ENCODE measurements at places on chromosomes 11 and 22.

GRCh38 chr11:112255067-112255720 lies 5.5 kb downstream of the PLET1 start:
- DNase-seq = peak; percentile 49

- DNase-seq = peak; percentile 98
These were observed 29.5 kb upstream of the MYH9 start for GRCh38 chr22:36417281-36417686.

GRCh38 chr11:45368697-45369096 lies 82.6 kb upstream of the SYT13 start:
- no peak for DNase-seq

- DNase-seq = peak; percentile 29
These were observed 62.9 kb upstream of the BID start for GRCh38 chr22:17836992-17837742.

DNA sequence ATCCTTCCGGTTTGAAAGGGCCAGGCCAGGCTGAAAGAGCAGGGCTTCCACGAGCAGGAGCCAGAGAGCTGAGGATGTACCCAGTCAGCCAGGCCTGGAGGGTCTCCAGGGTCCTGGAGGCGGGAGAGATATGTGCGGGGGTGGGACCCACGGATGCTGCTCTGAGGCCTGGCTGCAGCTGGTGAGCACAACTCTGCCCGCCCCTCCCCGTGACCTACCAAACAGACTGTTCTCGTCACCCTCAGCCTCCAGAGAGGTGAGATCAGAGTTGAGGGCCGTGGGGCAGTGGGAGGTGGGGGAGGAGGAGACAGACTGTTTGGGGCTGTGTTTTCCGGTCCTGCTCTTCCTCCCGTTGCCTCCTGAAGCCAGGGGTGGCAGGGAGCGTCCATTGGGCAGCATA lies 42.2 kb downstream of the TRIOBP start:
- no peak for DNase-seq

DNA sequence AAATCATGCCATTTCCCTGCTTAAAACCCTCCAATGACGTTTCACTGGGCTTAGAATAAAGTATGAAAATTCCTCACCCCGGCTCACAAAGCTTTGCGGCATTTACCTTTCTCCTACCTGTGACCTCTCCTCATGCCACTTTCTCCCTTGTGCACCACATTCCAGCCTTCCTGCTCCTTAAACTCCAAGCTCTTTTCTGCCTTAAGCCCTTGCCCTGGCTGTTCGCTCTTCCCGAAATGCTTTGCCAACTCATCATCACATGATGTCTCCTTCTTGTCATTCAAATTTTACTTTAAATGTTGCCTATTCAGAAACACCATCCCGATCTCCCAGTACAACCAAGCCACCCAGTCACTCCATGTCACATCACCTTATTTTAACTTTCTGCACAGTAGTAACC lies 2.0 kb downstream of the PLEKHA7 start:
- DNase-seq = no peak

DNA sequence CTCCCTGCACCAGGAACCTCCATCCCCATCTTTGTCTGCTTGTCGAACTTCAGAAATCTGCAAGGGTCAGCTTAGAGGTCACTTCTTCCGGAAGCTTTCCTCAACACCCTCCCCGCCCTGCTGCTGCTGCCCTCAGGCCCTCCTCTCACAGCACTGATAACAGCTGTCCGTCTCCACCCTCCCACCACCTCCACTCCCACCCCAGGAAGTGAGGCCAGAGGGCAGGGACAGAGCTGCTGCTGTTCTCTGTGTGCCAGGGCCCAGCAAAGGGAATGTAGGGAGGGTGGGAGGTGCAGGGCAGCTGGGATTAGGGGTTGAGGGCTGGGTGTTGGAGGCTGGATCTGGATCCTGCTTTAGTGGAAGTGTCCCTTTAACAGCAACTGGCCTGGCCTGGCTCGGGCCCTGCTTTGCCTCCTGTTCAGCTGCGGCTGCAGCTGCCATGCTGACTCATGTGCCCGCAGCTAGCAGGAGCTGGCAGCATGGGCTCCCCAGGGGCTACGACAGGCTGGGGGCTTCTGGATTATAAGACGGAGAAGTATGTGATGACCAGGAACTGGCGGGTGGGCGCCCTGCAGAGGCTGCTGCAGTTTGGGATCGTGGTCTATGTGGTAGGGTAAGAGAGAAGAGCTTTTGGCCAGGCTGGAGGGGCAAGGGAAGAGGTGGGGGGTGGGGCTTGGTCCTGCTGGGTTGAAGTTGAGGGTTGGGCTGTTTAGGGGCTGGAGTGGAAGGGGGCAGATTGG lies at the start of gene P2RX6:
P2RX6 (plus strand) TSS at position 440 of the 740 bp plus-strand sequence; CDS start at position 450, 10 bp downstream.
- no peak for DNase-seq

- DNase-seq = peak; percentile 31
These were observed 120.2 kb downstream of the METTL15 start for GRCh38 chr11:28228196-28228895.

- DNase-seq = no peak
These were observed 263.4 kb upstream of the DDI1 start for GRCh38 chr11:103773059-103773458.

GRCh38 chr11:79393362-79394043 lies 47.3 kb downstream of the TENM4 start:
- no peak for DNase-seq

GRCh38 chr11:22130462-22131053 lies 62.3 kb upstream of the ANO5 start:
- DNase-seq = peak; percentile 17

GRCh38 chr22:48700566-48701295 lies 1126.9 kb downstream of the BRD1 start:
- no peak for DNase-seq

GRCh38 chr11:60459345-60459744 lies 3.7 kb downstream of the MS4A1 start:
- DNase-seq = no peak

DNA sequence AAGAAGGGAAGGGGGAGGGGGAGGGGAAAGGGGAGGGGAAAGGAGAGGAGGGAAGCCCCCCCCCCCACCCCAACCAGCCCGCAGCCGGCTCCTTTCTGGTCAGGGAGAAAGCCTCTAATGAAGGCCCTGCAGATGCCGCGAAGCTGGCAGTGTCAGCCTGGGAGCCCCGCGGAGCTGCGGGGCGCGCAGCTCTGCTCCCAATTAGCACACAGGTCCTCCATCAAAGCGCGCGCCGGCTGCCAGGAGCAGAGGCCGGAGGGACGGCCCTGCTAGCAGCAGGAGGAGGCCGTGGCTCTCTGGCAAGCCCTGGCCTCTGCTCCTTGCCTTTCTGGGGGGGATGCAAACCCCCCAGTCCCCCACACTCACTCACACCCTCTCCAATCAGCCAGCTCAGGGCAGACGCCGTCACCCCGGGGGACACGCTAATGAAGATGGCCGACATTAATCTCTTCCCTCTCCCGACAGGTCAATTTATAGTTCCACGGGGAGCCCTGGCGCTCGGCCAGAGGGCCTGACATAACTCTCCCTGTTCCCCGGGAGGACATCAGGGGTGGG lies 70.5 kb upstream of the TCF20 start:
- no peak for DNase-seq

- no peak for DNase-seq
These were observed 47.7 kb upstream of the SMIM38 start for GRCh38 chr11:69108030-69108429.

DNA sequence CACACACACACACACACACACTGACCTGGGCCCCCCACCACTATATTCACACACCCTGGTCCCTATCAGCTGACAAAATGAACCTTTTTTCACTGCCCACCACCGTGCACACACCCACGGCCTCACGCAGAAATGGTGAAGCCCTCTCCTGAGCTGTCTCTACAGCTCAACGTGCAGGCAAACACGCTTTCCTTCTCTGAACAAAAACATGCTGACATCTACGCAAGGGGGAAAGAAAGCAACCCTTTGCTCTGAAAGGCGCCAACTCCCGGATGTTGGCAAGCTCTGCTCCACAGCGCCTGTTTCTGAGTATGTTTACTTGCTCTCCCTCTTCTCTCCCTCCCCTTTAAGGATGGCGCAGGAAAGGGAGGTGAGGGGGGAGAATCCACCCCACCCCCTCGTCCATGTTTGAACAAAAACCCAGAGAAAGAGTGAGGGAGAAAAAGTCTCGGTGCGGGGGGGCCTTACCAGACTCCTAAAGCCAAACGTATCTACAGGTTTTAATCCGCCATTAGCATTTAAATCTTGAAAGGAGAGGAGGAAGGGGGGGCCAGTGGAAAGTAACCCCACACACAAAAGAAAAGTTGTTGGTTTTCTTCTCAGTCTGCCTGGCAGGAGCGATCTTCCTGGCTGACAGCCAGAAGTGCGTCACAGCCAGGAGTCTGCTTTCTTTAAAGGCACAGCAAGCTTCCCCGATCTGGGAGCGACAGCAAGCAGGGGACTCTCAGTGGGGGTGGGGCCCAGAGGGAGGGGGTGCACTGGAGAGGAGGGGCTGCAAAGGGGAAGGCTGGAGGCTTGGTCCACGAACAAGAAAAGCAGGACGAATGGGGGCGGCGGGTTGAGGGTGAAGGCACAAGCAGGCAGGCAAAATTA lies 39.6 kb downstream of the NUMA1 start:
- peak; percentile 85 for DNase-seq

DNA sequence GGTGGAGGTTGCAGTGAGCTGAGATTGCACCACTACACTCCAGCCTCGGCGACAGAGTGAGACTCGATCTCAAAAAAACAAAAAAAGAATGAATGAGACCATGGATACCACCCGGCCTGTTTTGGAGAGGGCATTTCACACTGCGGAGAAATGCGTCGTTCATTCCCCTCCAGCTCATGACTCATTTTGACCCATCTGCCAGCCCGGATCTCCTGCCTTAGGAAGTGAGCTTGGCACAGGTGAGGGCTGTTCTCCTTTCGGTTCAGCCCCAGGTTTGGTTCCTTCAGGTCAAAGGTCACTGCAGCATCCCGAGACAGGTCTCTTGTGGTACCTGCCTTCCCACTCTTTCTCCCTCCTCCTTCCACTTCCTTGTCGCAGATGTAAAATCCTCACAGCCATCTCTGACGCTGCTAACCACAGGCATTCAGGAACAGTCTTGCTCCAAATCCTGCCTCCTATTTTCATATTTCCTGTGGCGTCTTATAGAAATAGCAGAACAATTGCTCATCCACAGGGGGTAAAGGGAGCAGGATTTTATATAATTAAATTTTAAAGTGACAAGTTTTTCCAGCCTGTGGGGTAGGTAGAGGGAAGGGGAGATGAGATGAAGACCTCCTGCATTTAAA lies 517.9 kb downstream of the NTM start:
- peak; percentile 86 for DNase-seq

- no peak for DNase-seq
These were observed 82.1 kb downstream of the KCNQ1 start for GRCh38 chr11:2526808-2527381.

- peak; percentile 73 for DNase-seq
These were observed 6.4 kb upstream of the ARFGAP3 start for GRCh38 chr22:42863349-42863961.

GRCh38 chr11:111699579-111700156 lies 66.5 kb downstream of the PPP2R1B start:
- no peak for DNase-seq

DNA sequence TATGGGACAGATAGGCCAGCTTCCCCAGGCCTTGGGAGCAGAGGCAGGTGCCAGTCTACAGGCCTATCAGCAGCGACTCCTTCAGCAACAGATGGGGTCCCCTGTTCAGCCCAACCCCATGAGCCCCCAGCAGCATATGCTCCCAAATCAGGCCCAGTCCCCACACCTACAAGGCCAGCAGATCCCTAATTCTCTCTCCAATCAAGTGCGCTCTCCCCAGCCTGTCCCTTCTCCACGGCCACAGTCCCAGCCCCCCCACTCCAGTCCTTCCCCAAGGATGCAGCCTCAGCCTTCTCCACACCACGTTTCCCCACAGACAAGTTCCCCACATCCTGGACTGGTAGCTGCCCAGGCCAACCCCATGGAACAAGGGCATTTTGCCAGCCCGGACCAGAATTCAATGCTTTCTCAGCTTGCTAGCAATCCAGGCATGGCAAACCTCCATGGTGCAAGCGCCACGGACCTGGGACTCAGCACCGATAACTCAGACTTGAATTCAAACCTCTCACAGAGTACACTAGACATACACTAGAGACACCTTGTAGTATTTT lies 26.6 kb upstream of the L3MBTL2 start:
- DNase-seq = no peak

GRCh38 chr11:116901211-116901610 lies 63.8 kb upstream of the APOA1 start:
- no peak for DNase-seq

GRCh38 chr11:113715273-113715672 lies 9.2 kb upstream of the TMPRSS5 start:
- no peak for DNase-seq

DNA sequence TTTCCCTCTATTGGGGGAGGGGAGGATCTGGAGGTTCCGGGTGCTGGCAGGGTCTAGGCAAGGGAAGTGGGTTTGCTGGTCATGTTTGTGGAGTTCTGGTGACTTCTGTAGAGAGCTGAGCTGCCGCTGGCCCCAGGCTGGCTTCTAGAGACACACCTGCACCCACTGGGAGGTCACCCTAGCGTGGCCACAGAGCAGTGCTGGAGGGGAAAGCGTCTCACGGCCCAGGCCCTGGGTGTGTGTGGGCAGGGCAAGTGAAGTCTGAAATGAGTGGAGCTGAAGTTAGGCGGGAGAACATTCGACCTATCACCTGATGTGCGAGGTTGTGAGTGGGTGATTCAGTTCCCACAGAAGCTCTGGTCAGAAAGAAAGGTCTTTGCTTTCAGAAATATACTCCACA lies 27.9 kb downstream of the SMIM38 start:
- no peak for DNase-seq

- DNase-seq = no peak
These were observed 62.1 kb upstream of the LMO1 start for GRCh38 chr11:8325591-8326304.

- no peak for DNase-seq
These were observed 151.2 kb downstream of the LRRC4C start for GRCh38 chr11:41308286-41308685.

DNA sequence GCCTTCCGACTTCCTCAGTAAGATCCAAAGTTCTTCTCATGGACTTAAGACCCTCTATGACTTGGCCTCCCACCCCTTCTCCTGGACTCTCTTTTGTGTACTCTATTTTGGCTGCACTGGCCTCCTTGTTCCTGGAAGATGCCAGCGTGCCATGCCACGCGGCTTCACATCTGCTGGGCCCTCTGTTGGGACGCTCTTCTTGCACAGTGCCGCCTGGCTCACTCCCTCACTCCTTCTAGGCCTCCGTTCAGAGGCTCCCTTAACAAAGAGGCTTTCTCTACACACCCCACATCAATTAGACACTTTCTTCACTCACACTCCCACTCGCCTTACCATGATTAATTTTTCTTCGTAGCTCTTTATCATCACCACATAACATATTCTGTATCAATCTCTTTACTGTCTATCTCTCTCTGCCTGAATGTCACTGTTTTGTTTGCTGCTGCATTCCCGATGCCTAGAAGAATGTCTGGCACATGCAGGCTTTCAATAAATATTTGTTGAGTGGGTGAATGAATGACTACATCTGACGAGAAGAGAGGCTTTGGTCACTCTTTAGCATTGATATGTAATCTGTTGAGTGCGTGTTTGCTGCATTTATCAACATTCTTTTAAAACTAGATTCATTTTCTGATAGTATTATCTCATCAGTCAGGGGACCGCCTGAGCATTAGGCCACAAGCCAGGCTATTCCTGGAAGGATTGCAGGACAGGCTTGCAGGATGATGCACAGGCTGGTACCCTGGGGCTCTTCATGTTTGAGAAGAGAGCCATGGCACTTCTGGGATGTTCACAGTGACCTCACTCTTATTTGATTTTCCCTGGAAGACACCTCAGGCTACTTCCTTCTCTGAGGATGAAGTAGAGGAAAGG lies 60.6 kb upstream of the AMPD3 start:
- peak; percentile 71 for DNase-seq
